ENCODE measurements at places on chromosomes 16 and 17. TPM values are rescaled to one million over a fixed set of nuclear protein-coding genes. Genes with fewer than 3 reads are reported as not detected.

Gene CORO1A
- 10.9 TPM for total RNA-seq

Gene HEATR9
- total RNA-seq: not detected

Gene OTOA
- not detected for total RNA-seq

Gene KRT20
- not detected for total RNA-seq

Gene ARHGAP44
- under 0.01 TPM for total RNA-seq

Gene TNFSF13
- total RNA-seq: 5.9 TPM

Gene CDRT4
- 1.1 TPM for total RNA-seq

All from hair follicular keratinocyte (primary cell).